ENCODE measurements at places on chromosomes 5 and 9.
A peak's percentile ranks its signal among the peaks of the same experiment; 100 is the strongest.

DNA sequence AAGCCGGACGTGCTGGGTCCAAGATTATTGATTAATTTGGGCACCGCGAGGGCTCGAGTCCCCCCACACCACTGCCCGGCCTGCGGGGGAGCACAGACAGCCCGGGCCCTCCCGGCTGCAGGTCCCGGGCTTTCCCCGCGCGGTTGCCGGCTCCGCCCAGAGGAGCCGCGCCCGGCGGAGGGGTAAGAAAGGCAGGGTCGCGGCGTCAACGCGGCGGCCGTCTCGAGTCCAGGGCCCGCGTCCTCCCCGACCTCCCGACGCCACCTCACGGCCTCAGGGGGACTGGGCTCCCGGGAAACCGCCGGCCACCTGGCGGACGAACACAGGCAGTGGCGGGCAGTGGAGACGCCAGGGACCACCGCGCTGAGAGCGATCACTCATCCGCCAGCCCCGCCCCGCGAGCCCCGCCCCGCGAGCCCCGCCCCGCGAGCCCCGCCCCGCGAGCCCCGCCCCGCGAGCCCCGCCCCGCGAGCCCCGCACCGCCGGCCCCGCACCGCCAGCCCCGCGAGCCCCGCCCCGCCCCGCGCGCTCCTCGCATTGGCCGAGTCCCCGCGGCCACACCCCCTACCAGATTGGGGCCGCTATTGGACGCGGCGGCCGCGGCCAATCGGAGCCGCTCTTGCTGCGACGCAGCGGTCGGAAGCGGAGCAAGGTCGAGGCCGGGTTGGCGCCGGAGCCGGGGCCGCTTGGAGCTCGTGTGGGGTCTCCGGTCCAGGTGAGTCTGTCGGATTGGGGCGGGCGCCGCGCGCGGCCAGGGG is at the start of gene MRPL41:
Gene MRPL41, plus strand, starts transcription at position 616 of the 758 bp plus-strand sequence. CDS start 203 bp downstream, outside the sequence.
- DNase-seq: peak; percentile 94

DNA sequence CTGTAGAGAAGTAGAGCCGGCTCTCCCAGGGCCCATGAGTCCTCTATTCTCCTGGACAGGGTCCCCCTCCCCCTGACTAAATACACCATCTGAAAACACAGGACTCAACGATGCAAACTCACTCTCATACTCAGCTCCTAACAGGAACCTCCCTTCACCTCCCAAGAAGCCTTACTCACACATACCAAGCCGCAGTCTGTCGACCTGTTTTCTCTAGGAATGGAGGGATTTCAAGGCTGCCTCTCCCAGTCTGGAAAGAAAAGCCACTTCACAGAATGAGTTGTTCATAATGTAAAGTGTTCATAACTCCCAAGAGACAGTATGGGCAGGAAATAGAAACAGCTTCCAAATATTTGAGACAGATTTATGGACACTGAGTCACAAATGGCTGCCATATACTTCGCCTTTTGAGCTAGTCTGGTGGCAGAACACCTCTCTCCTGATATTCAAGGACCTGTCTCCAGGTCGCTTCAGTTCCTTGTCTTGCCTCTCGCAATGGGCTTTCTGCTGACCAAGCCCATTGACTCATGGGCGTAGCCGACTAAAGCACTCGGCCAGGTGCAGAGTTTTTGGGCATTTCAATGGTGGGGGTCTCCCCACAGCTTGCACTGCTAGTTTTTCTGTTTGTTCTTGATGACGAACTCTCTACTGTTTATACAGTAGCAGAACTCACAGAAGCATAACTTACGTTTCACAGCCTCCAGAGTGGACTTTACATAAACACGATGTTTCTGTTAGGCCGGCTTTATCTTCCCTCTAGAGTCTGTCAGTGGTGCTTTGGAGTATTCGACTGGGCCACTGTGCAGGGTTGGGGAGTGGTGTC is 25.0 kb upstream of the IL17B start:
- no peak for DNase-seq

DNA sequence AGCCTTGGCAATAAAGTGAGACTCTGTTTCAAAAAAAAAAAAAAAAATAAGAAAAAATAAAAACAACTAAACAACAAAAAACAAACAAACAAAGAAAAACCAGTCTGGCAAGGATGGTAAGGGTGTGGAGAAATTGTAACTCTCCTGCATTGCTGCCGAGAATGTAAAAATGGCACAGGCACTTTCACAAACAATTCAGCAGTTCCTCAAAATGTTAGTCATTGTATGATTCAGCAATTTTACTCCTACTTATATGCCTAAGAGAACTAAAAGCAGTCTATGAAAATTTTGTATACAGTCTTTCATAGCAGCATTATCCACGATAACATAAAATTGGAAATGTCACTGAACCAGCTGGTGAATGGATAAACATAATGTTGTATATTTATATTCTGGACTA is 280.4 kb downstream of the CDH9 start:
- no peak for DNase-seq

GRCh38 chr9:21751998-21752397 is 50.4 kb upstream of the MTAP start:
- DNase-seq: no peak

DNA sequence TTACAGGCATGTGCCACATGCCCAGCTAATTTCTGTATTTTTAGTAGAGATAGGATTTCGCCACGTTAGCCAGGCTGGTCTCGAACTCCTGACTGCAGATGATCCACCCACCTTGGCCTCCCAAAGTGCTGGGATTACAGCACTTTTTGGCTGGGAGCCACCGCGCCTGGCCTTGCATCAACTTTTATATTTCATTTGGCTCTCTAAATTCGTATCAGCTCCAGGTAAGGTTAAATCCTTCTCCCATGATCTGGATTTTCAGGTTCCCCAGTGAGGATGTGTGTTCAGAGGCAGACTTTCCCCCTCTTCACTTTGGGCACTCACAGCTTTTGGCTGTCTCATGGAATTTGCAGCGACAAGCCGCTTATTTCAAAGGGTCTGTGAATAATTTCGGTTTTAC is 16.8 kb upstream of the RNF38 start:
- DNase-seq: no peak

GRCh38 chr5:43415935-43416802 is 4.0 kb upstream of the CCL28 start:
- DNase-seq: no peak

- DNase-seq: no peak
Observed at GRCh38 chr5:42824347-42824976, 12.8 kb upstream of the SELENOP start.

- no peak for DNase-seq
Observed at GRCh38 chr9:35718721-35719511, 13.1 kb downstream of the TLN1 start.

DNA sequence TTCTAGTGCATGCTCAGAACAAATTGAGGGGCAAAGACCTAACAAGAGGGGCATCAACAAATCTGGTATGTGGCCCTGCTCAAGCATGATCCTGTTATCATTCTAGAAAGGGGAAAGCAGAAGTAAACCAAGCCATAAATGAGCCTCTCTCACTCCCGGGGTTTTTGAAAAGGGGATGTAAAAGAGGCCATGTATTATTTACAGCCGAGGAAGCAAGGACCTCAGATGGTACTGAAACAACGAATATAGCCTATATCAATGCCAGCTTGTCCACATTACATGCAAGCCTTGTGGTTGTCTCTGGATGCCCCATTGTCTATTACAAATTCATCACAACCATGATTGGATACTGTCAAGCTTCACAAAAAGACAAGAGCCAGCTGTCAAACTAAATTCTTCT is 211.3 kb downstream of the DCP2 start:
- DNase-seq: no peak

GRCh38 chr5:41347569-41347968 is 134.2 kb upstream of the C6 start:
- no peak for DNase-seq

GRCh38 chr5:89417990-89418389 is 535.0 kb upstream of the MEF2C start:
- DNase-seq: no peak

- no peak for DNase-seq
Observed at GRCh38 chr5:143166090-143166489, 237.4 kb downstream of the NR3C1 start.

GRCh38 chr9:101428909-101429308 is 6.7 kb downstream of the ALDOB start:
- no peak for DNase-seq

DNA sequence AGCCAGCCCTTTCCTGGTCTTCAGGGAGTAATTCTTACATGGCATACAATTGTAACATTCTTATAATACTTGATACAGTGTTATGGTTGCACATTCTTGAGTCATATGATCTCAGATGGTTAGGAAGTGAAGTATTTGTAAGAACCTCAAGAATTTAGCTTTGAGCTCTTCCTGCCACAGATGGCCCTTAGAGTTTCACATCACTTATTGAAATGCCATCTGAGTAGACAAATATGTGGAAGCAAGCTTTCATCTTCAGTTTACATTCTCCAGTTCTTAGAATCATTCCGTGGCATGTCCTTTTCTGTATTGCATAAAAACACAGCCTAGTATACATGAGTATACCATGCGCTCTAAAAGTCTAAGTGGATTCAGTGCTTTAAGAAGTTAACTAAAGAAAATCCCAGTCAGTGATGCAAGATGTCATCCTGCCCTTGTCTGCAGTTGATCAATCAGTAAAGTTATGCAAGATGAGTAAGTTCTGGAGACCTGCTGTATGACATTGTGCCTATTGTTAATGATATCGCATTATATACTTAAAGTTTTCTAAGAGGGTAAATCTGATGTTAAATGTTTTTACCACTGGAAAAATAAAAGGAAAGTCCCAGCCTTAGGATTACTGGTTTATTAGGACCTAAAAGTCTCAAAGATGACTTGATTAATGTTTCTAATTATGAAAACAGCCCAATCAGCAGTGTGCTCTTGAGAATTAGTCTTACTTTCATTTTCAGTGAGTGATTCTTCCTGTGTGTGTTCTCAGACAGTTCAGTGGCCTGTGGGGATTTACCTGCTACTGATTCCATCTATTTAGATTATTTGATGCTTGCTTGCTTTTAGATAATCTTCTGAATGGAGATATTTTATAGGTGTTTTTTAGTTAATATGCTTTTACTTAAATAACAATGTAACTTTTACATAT is 29.4 kb downstream of the RHOBTB3 start:
- DNase-seq: no peak

GRCh38 chr5:2094616-2094995 is 211.9 kb upstream of the IRX4 start:
- DNase-seq: no peak

DNA sequence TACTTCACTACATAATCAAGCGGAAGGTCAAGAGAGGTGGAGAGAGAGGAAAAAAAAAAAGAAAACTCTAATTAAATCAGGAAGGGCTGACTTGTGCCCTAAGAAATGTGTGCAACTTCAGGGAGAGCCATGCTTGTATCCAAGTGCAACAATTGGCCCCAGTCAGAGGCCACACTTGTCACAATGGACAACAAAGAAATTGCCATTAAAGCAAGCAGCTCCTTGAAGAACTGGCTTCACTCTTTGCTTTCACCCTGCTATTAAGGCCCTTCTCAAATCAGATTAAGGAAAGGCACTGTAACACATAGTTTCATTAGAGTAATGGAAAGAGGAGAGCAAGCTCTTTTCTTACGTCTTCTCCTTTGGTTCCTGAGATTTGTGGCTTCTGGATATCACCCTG is 480.9 kb upstream of the WWC1 start:
- DNase-seq: no peak

GRCh38 chr5:149049371-149049781 is 13.5 kb downstream of the SH3TC2 start:
- no peak for DNase-seq

DNA sequence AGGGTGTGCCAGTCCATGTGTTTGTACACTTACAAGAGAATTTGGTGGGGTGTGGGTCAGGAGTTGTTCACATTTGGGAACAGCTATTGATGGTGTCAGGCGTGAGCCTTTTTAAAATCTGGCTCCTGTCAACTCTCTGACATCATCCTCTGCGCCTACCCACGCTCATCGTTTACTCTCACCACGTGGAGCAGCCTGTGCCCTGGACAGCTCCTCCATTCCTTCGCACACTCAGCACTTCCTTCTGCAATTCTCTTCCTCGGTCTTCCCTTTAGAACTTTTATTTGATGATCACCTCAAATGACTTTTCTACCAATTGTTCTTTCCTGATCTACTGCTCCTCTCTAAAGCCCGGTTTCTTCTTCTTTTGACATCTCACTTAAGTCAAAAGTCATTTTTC is 42.1 kb upstream of the GNAQ start:
- DNase-seq: no peak

GRCh38 chr5:150816946-150817345 is 29.4 kb upstream of the IRGM start:
- no peak for DNase-seq

- DNase-seq: peak; percentile 74
Observed at GRCh38 chr5:55533521-55534435, 986 bp downstream of the PLPP1 start.

GRCh38 chr5:170482511-170482910 is 21.3 kb upstream of the KCNIP1 start:
- no peak for DNase-seq
